ENCODE measurements at places on chromosomes 6 and 20.

- DNase-seq, result no peak
Observed at GRCh38 chr20:32457479-32457986, 99.4 kb downstream of the ASXL1 start.

- no peak for DNase-seq
Observed at GRCh38 chr20:20690676-20691476, 21.6 kb downstream of the RALGAPA2 start.

DNA sequence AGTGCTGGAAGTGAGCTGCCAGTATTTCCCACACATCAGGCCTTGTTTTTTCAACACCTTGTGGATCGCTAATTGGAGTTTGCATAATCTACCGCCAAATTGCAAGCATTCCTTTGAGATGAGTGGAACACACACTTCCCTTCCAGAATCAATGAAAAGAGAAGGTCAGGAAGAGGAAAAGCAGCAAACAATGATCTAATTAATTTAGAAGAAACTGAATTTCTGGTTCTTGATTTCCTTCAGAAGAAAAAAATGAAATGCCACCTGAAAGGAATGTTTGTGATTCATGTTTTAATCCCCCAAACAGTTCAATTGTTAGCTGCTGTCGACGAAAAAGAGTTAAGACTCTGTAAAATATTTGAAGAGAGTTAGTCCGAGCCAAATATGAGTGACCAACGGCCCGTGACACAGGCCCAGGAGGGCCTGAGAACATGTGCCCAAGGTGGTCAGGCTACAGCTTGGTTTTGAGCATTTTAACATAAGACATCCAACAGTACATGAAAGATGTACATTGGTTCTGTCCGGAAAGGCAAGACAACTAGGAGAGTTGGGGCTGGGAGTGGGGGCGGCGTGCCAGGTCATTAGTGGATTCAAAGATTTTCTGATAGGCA, 182.3 kb downstream of the MTFR2 start:
- DNase-seq, result no peak

- no peak for DNase-seq
Observed at GRCh38 chr6:37783856-37784584, 35.5 kb upstream of the ZFAND3 start.

DNA sequence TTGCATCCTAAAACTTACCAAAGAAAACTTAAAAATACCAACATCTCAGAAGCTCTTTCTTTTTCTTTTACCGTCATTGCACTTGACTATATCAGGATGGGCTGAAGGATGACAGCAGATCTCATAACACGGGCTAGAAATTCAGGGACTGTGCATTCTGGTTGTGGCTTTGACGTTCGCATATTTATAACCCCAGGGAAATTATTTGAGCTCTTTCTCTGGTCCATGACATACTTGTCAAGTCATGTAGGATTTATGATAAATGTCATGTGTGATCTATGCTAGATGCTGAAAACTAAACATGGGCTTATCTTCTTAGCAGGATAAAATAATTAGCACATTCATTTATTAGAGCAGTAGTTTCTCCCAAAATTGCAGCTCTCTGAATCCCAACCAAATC, 74.4 kb upstream of the SAMD5 start:
- DNase-seq, result no peak

- DNase-seq, result no peak
Observed at GRCh38 chr20:42963796-42964195, 225.9 kb downstream of the PTPRT start.

GRCh38 chr6:128528241-128528640, 7.8 kb upstream of the PTPRK start:
- DNase-seq, result no peak

DNA sequence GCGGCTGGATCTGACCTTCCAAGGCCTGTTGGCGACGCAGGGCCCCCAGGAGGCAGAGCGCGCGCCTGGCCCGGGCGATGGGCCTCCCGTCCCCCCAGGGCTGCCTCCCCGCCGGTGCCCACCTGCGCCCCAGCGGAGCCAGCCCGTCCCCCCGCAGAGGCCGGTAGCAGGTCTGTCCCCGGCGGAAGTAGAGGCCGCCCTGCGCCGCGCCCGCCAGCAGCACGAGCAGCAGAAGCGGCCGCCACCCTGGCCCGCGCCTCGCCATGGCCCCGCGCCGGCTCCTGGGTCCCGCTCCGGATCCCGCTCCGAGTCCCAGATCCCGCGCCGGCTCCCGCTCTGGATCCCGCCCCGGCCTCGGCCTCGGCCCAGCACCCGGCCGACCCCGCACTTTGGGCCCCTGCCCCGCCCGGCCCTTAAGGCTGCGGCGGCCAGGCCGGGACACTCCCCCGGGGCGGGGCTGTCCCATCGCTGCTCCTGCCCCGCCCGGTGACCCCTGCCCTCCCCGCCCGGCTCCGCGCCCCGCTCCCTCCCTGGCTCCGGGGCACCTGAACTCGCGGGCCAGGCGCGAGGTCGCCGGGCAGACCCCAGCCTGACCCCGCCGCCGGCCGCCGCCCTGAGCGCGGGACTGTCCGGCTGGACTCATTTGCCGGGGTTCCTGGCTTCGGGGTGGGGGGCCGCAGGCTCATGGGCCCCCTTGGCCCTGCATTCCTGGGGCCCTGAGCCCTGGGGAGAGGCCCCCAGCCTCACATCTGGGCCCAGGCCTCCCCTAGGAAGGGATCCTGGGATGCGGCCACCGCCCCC, at the start of gene CTSZ:
Gene CTSZ, minus strand, starts transcription at position 391 of the 801 bp plus-strand sequence. Its CDS starts 126 bp downstream, at position 265.
- no peak for DNase-seq

DNA sequence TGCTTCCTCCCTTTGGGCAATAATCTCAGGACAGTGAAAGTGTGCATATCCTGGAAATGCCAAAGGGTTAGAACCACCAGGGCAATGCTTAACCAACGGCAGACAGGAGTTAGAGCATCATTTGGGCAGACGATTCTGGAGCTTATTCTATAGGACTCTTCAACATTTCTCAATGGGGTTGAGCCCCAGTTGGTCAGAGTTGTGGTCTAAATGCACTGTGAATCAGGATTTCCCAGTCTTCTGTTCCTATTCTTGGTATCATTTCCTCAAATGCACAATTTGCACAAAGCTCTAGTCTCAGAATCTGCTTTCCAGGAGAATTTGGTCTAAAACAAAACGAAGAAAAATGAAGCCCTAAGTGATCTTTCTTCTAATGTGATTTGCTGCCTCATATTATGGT, 389.6 kb upstream of the JAG1 start:
- DNase-seq, result no peak

DNA sequence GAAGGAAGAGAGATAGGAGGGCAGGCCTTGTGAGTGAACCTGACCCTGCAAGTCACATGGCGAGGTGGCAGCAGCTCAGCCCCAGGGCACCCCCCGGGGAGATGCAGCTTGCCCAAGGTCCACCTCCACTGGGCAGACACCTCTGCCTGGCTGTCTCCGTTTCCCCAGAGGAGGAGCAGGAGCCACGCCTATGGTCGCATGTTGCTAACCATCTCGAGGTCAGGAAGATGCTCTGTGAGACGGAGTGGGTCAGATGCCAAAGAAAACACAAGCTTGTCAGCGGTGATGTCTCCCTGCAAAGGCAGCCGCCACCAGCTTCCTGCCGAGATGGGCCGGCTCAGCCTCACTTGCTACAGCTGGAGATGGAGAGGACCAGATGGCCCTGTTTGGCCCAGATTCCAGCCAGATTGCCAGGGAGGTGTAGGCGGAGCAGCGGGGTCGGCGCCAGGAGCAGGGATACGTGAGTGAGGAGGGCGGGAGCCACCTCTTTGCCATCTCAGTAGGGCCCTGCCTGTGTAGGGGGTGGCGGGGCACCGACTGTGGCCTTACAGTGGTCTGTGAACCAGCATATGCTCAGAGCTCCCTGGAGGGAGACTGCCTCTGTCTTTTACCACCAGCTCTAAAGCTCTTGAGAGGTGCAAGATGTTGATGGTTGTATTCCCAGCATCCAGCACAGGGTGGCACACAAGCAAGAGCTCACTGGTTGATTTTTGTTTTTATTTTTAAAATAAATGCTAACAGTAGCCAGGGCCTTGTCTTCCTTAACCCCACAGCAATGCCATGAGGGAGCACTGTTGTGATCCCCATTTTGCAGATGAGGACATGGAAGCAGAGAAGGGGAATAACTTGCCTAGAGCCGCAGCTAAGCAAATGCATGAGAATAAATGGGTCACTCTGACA, 42.9 kb upstream of the FAM83D start:
- no peak for DNase-seq

DNA sequence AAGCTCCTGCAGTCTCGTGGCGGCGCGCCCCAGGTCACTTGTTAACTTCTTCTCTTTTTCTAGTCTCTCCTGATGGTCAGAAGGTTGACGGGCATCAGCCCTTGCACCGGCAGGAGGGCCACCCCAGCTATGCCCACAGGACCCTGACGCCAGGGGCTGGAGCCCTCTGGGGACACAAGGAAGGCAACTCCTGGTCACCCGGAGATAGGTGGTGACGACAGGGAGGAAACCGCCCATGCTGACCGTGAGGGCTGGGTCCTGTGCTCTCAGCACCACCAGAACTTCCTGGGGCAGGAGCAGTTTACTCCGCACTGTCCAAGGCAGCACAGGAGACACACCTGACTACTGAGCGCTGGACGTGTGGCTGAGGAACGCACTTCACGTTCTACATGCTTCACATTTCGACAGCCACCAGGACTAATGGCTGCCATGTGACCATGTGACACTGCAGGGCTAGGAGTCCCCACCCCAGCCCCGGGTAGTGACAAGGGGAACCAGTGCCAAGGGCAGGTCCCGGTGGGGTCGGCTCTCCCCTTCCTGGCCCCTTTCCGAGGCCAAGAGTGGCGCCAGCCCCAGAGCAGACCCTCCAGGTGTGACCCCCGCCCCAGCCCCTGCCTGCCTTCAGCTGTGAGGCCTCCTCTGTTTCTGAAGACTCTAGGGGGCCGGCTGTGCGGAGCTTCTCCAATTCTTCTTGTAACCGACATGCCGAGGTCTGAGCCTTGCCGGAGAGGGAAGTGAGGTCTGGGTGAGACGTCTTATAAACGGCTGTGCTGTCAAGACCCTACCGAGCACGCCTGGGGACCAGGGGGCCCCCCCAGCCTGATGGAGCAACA, 45.2 kb downstream of the DSTN start:
- DNase-seq, result no peak

DNA sequence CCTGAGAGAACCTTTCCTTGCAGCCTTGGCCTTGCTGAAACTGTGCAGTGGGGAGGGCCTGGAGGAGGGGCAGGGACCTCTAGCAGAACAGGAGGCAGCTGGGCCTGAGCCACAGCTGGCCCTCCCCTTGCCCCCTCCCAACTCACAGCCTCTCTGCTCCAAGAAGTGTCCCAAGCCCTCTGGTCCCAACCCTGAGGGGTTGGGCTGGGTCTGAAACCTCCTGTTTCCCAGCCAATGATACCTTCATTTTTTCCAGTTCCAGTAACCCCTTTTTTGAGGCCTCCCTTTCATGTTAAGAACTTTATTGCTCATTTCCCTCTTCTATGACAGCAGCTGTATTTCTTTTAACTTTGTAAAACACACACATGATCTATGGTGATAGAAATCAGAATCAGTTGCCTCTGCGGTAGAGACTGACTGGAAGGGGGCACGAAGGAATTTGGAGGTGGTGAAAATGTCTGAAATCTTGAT, 17.9 kb upstream of the ARMC12 start:
- no peak for DNase-seq

DNA sequence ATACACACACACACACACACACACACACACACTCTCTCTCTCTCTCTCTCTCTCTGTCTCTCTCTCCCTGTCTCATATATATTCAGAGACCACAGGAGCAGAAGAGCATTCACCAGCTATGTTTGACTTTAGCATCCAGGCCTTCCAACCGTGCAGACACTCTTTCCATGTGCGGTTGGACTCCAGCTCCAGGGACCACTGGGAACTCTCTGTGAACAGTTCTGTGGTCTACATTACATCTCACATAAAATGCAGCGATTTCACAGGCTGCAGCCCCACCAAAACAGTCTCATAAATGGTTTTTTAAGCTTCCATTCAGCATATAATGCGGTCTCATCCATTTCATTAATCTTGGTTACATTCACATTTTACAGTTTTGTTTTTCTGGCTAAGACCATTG, 508.4 kb upstream of the SULF2 start:
- no peak for DNase-seq

- no peak for DNase-seq
Observed at GRCh38 chr6:134678436-134678889, 271.4 kb downstream of the ALDH8A1 start.

DNA sequence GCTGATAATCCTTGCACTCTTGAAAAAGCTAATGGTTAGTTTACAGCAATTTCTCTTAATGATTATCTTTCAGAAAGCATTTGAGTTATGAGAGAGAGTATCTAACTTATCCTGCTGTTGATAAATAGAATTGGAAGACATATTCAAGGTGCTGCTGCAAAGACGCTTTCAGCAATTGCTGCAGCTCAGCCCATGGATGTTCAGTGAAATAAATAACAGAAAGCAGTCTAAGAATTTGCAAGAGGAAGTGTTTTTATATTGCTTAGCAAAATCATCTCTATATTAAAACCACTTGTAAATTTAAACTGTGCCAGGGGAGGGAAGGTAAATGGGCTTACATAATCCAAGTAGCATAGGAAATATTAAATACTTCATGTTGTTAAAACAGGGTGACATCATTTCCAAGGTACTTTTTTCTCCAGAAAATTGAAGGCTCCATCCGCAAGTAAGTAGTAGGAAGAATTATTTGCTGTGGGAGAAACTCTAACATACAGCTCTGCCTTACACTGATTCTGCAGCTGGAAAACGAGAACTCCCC, 188.5 kb downstream of the ADAT2 start:
- no peak for DNase-seq

GRCh38 chr6:157631412-157631811, 191.6 kb upstream of the SNX9 start:
- DNase-seq, result no peak

All from stimulated activated CD8-positive, alpha-beta memory T cell treated with anti-CD3 and anti-CD28 coated beads, Interleukin-2, amount 100 ng/mL, for 1 hour (primary cell).